ENCODE measurements at places on chromosomes 3 and 15. TPM values are rescaled to one million over a fixed set of nuclear protein-coding genes. Genes with fewer than 3 reads are reported as not detected.

- no peak overlapping the region for H3K27ac ChIP-seq
- H3K4me3 ChIP-seq, result no peak overlapping the region
- DNase-seq, result no peak
- H3K27me3 ChIP-seq, result no peaks in the 10 kb centered on the region
- H3K4me1 ChIP-seq, result no peaks in the 10 kb centered on the region
- peaks cover 6% of the 10 kb centered on the region for H3K36me3 ChIP-seq
These were observed 39.6 kb downstream of the METTL6 start for GRCh38 chr3:15387735-15388134.

DNA sequence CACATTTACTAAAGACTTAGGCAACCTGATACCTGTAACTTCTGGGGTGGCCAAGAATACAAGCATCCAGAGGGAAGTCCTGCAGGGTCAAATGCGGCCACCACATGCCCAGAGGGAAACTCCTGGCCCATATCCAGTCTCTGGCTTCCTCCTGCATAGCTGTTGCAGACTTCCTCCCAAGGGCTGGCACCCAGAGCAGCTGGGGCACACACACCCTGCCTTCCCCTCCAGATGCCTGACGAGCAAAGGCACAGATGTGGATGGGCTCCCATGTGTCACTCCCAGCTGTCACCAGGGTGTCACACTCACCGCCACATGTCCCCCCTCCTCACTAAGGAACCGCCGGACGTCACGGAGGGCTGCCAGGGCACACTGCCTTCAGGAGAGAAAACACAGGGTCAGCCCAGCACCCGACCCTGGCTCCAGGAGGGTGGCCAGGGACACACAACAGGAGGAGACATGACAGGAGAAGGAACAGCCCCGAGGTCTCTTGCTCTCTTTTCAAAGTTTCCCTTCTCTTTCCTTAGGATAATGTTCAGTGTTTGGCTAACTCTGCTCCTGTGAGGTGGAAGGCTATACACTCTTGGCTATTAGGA, 13.2 kb downstream of the PFKFB4 start:
- DNase-seq, result no peak
- H3K36me3 ChIP-seq, result peaks cover 32% of the 10 kb centered on the region
- H3K4me3 ChIP-seq, result no peak overlapping the region
- H3K27ac ChIP-seq, result no peak overlapping the region
- no peaks in the 10 kb centered on the region for H3K4me1 ChIP-seq

DNA sequence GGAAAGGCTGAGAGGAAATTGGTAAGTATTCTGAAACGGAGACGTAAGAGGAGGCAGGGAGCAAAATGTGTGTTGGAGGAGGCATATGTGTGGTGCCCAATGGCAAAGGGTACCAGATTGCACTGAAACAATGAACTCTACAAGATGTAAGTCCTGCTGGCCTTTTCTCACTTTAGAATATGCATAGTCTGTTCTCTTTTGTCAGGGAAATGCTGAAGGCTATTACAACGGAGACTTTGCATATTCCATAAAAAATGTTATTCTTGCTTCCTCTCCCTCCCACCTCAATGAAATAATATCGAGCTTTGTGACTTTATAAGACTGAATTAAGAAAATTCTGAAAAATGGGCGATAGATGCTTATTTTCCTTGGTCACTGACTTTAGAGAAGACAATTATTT, 85.9 kb downstream of the PEX5L start:
- H3K27me3 ChIP-seq, result peaks cover 28% of the 10 kb centered on the region
- no peaks in the 10 kb centered on the region for H3K36me3 ChIP-seq
- H3K27ac ChIP-seq, result no peak overlapping the region
- H3K4me1 ChIP-seq, result no peaks in the 10 kb centered on the region
- H3K4me3 ChIP-seq, result no peak overlapping the region

DNA sequence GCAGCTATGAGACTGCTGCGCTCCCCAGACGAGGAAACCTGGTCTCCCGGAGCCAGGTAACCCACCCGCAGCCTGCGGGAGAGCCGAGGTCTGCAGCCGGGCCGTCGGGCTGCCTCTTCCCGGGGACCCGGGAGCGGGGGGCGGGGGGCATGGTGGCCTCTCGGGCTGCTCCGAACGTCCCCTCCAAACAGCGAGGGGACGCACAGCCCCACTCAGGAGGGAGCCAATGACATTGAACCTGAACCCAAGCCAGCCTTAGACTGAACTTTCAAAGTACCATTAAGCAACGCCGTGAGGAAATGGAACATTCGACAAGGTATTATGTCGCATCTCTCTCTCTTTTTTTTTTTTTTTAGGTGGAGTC, 29.8 kb upstream of the ALDH1A3 start:
- peak overlapping the region; percentile 76 for H3K4me3 ChIP-seq
- peaks cover 40% of the 10 kb centered on the region for H3K27me3 ChIP-seq
- H3K4me1 ChIP-seq, result peaks cover 3% of the 10 kb centered on the region
- no peak overlapping the region for H3K27ac ChIP-seq
- DNase-seq, result no peak
- H3K36me3 ChIP-seq, result no peaks in the 10 kb centered on the region

DNA sequence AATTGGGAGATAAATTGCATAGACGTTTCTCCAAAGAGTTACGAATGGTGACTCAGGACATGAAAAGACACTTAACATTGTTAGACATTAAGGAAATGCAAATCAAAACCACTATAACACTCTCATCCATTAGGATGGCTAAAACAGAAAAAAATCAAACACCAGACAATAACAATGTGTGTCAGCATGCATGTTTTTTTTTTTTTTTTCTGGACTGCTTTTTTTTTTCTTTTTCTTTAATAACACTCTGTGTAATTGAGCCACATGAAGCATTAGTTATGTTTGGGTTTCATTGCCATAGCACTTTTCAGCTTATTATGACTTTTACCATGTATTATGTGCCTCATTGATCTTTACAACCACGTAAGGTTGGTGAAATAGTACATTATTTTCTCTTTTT, 95.0 kb downstream of the NFKBIZ start:
- no peak overlapping the region for H3K27ac ChIP-seq
- peaks cover 3% of the 10 kb centered on the region for H3K36me3 ChIP-seq
- no peaks in the 10 kb centered on the region for H3K27me3 ChIP-seq
- H3K4me1 ChIP-seq, result peaks cover 44% of the 10 kb centered on the region
- no peak for DNase-seq

GRCh38 chr15:38297623-38298388, 45.2 kb downstream of the SPRED1 start:
- DNase-seq, result no peak
- no peak overlapping the region for H3K4me3 ChIP-seq
- peaks cover 7% of the 10 kb centered on the region for H3K4me1 ChIP-seq
- peaks cover 4% of the 10 kb centered on the region for H3K36me3 ChIP-seq

GRCh38 chr3:71528816-71529215, 54.7 kb downstream of the FOXP1 start:
- H3K27me3 ChIP-seq, result no peaks in the 10 kb centered on the region
- H3K4me1 ChIP-seq, result peaks cover 24% of the 10 kb centered on the region
- H3K27ac ChIP-seq, result no peak overlapping the region
- H3K4me3 ChIP-seq, result no peak overlapping the region
- no peak for DNase-seq

- H3K4me1 ChIP-seq, result peaks cover 8% of the 10 kb centered on the region
- peaks cover 67% of the 10 kb centered on the region for H3K27me3 ChIP-seq
- no peaks in the 10 kb centered on the region for H3K36me3 ChIP-seq
- no peak for DNase-seq
- H3K27ac ChIP-seq, result no peak overlapping the region
These were observed 36.6 kb downstream of the CPN2 start for GRCh38 chr3:194314388-194315068.

DNA sequence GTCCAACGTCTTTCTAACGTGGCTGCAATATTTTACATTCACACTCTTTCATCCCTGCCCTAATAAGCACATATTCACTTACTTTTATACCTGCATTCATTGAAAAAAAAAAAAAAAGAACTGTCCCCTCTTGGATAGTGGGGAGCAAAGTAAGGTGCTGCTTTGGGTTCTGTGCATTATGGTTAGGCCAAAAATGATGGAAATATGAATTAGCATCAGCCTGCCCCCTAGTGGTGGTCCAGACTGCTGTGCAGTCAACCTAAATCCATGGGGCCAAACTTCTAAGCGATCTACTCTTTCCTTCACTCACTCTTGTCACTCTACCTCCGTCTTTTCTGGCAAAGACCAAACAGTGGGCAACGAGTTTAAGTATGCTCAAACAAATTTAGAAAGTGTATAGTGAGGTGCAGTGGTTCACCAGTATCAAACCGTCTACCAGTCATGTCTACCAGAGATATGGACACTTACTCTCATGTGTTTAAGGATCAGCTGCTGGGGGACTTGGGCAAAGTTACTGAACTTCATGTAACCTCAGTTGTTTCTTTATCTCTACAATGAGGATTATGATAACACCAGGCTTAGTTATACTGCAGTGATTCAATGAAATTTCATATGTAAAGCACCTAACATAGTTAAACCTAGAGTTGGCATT, 61.5 kb upstream of the GRM7 start:
- H3K36me3 ChIP-seq, result no peaks in the 10 kb centered on the region
- H3K4me3 ChIP-seq, result no peak overlapping the region
- H3K27me3 ChIP-seq, result no peaks in the 10 kb centered on the region
- H3K4me1 ChIP-seq, result no peaks in the 10 kb centered on the region
- DNase-seq, result peak; percentile 17

DNA sequence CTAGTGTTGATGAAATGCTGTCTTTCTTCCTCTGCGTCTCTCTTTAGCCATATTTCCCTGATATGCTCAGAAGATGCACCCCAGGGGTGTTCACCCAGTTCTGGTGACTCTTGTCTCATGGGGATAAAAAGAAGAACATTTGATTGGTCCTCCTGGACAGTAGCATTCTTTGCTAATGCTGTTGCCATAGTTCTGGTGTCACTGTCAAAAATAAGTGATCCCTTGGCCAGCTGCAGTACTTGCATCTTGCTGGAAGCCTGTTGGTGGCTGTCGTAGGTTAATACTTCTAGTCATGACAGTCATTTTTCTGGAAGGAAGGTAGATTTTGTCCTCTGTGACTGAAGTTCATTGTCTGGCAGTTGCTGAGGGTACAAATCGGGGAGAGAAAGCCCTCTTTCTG, 124.5 kb downstream of the UNC13C start:
- no peak overlapping the region for H3K27ac ChIP-seq
- DNase-seq, result no peak
- no peaks in the 10 kb centered on the region for H3K36me3 ChIP-seq
- no peaks in the 10 kb centered on the region for H3K4me1 ChIP-seq

DNA sequence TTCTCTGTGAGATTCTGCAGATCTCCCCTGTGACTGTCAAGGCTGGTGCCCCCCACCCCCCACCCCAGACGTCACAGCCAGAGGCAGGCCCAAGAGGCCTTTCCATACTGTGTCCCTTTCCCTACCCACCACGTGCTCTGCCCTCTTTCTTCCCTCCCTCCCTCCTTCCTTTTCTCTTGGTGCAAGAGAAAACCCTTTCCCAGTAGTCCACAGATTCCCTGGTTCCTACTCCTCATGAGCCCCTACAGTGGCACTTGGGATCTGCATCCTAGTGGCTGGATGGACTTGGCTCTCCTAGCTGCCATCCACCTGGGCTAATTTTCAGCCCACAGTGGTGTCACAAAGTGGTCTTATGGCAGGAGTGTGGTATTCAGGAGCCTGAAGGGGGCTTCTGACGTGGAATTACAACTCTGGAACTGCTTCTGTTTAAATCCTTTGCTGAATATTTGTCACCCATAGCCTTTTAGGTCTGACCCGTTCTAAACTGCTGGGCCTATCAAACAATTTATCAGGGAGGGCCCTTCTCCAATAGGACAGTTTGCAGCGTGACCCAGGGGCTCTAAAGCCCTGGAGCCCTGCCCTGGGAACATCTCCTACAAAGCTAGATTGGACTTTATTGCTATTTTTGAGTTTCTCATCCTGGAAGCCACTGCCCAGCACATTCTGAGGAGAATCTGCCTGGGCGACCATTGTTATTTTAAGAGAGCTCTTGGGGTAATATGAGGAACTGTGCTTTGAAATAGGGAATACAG, 35.3 kb downstream of the KLF13 start:
- no peaks in the 10 kb centered on the region for H3K27me3 ChIP-seq
- DNase-seq, result no peak
- H3K4me3 ChIP-seq, result peak overlapping the region; percentile 81
- H3K36me3 ChIP-seq, result peaks cover 33% of the 10 kb centered on the region
- H3K27ac ChIP-seq, result peak overlapping the region; percentile 99

DNA sequence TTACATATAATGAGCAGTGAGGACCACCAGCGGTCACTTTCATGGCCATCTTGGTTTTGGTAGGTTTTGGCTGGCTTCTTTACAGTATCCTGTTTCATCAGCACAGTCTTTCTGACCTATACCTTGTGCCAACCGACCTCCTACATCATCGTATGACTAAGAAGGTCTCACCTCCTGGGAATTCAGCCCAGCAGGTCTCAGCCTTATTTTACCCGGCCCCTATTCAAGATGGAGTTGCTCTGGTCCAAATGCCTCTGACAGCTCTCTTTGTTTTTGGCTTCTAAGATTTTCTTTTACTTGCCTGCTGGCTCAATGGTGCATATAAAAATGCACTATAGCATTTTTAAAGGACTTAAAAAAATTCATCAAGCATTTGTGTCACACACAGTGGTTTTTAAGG, 3.2 kb upstream of the MME start:
- no peak for DNase-seq
- no peaks in the 10 kb centered on the region for H3K36me3 ChIP-seq
- peaks cover 40% of the 10 kb centered on the region for H3K27me3 ChIP-seq

GRCh38 chr15:85545752-85546151, 165.3 kb downstream of the AKAP13 start:
- H3K27me3 ChIP-seq, result no peaks in the 10 kb centered on the region
- H3K27ac ChIP-seq, result no peak overlapping the region
- peaks cover 69% of the 10 kb centered on the region for H3K4me1 ChIP-seq
- peaks cover 33% of the 10 kb centered on the region for H3K36me3 ChIP-seq
- no peak for DNase-seq

DNA sequence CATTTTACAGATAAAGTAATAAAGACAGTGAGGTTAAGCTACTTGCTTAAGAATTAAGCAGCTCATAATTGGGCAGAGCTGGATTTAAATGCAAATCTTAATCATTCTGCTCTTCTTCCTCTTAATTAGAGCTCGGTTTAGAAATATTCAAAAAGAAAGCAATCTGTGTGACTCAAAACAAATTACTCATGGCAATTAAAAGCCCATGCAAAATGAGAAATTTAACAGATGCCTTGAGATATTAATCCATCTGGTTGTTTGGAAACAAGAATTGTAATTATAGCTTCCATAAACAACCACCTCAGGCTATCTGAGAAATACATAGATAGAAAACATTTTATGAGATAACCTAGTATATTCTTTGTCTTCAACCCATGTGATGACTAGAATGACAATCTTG, 44.2 kb upstream of the DCBLD2 start:
- H3K27me3 ChIP-seq, result peaks cover 9% of the 10 kb centered on the region
- no peaks in the 10 kb centered on the region for H3K36me3 ChIP-seq
- no peaks in the 10 kb centered on the region for H3K4me1 ChIP-seq
- H3K4me3 ChIP-seq, result no peak overlapping the region
- H3K27ac ChIP-seq, result no peak overlapping the region

SORD gene
- total RNA-seq, result 36.9 TPM

IREB2 gene
- 68.2 TPM for total RNA-seq

IL17RC gene
- total RNA-seq, result 0.36 TPM

GOLGA6B gene
- total RNA-seq, result not detected

TRPM1 gene
- total RNA-seq, result not detected

CHRM5 gene
- total RNA-seq, result not detected

CAPN3 gene
- total RNA-seq, result 1.8 TPM

LTK gene
- 0.16 TPM for total RNA-seq

All from activated naive CD8-positive, alpha-beta T cell treated with anti-CD3 and anti-CD28 coated beads for 36 hours (primary cell).